Vagina (tissue), 2 donors: ENCODE measurements at places on chromosomes 3 and 15. TPM values are rescaled to one million over a fixed set of nuclear protein-coding genes. Genes with fewer than 3 reads are reported as not detected.

The EIF4E3 gene
- total RNA-seq: 25.3 TPM

The CCDC39 gene
- not detected for total RNA-seq

The MYL3 gene
- not detected for total RNA-seq

The KBTBD8 gene
- 0.49 TPM for total RNA-seq
